Stimulated activated CD4-positive, alpha-beta T cell treated with anti-CD3 and anti-CD28 coated beads, Interleukin-1b, Interleukin-23, amount 100 ng/mL, for 48 hours (primary cell): ENCODE measurements at places on chromosomes 2 and 18.

- DNase-seq, result no peak
Observed at GRCh38 chr2:216934151-216934550, 74.3 kb upstream of the TNP1 start.

DNA sequence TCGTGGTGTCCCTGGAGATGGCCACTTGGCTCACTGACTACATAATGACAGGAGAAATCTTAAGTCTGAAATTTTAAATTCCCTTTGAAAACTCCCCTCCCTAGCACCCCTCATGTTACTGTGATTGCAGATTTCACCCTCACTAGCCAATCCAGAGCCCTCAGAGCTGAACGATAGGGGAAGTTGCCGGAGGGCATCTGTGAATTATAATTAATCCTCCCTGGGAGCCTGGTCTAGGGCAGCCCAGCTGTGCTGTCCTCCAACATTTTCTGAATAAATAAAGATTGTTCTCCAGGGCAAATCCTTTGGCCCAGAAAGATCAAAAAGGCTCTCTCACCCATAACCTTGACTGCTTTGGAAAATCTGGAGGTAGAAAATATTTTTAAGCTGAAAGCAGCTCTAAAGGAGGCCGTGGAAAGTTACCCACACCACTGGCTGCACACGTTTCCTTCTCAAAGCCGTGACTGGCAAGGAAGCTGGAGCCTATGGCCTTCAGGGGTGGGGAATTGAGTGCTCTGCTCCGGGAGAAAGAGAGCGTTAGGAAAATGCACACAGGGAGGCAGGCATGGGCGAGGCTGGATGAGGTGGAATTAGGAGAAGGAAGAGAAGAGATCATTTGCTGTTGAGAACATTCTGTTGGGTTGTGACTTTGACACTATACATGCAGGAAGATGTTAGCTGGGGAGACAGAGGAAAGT, 68.9 kb upstream of the CNGA3 start:
- DNase-seq, result no peak

- DNase-seq, result no peak
Observed at GRCh38 chr2:72175636-72176035, 28.0 kb upstream of the CYP26B1 start.

GRCh38 chr2:132766573-132766972, 96.6 kb upstream of the LYPD1 start:
- no peak for DNase-seq

GRCh38 chr2:73736378-73736777, 767 bp downstream of the TPRKB start:
- DNase-seq, result no peak

- no peak for DNase-seq
Observed at GRCh38 chr18:68733707-68734106, 18.8 kb upstream of the TMX3 start.

GRCh38 chr2:20455076-20455587, 8.3 kb downstream of the RHOB start:
- no peak for DNase-seq

DNA sequence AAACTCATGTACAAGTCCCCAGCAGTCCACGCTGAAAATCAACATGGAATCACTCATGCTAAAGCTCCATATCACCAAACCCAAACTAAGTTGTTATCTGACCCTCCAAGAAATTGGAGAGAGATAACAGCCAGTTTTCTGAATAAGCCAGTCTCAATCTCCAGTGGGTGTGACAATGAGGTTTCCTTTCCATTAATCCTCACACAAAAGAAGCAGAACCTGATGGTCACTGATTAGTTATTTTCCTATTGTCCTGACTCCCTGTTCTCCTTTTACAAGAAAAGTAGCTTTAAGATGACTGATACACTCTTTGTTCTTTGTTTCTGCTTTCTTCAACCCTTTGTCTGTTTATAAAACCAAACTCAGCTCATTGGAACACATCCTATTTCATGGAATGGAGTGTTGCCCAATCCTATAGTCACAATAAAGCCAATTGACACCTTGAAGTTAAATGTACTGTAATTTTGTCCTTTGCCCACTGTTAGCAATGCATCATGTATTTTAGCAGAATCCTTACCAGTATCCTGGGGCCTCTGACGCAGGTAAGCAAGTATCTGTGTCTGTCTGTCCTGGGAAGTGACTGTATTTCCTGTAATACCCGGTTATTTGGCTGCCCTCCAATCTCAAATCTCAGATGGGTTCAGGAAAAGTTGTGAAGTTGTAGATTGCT, 30.6 kb upstream of the SH3RF3 start:
- DNase-seq, result no peak

- no peak for DNase-seq
Observed at GRCh38 chr2:8607606-8608005, 74.2 kb upstream of the ID2 start.

GRCh38 chr2:230942920-230943896, 18.2 kb upstream of the GPR55 start:
- DNase-seq, result peak; percentile 41

GRCh38 chr2:139162456-139162855, 382.3 kb upstream of the NXPH2 start:
- DNase-seq, result no peak

DNA sequence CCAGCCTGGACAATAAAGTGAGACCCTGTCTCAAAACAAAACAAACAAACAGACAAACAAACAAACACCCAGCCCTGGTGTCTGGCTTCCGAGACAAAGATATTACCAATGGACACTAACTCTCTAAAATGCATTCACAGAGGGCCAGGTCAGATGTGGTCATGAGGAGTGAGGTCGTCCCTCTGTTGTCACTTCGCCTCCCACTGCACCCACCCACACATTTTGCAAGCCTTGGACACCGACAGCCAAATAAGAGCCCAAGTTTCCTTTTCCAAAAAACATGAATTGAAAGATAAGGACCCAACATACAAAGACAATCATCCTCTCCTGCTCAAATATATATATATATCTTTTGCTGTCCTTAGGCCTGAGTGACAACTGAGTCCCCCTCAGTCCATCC, 319.9 kb downstream of the TSN start:
- no peak for DNase-seq
